ENCODE measurements at places on chromosomes 4 and X.

DNA sequence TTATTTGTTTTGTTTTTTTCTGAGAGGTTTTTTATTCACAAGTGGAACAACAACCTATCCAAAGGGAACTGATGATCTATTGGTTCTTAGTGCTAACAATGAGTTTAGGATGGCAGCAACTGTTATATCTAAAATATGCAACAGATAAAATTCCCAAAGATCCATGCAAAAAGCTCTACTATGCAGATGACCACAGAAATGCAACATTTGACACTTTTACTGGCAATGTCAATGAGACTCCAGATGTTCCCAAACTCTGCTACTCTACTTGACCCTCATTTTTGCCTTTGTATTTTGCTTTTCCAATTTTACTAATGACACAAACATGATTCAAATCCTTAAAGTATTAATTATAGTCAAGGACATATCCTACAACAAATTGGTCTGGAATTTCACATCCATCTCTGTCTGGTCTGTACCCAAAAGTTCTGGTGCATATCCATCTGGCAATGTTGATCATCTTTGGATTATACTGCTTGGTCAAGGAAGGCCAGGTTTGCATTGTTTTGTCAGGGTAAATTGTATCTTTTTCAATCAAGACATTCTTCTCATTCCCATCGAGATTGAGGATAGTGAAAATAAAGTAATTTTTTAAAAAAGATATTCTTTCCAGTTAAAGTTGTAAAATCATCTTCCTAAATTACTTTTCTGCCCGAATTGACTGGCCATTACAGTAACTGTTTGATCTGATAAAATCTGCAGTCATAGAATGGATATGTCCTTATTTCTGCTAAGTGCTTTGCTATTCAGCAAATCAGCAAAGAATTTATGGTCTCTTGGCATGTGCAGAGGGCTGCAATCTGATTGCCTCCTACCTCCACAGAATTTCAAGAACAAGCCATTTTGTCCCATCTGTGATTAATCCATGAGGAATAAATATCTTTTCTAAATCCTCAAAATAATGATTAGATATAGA lies 73.6 kb downstream of the FGFBP1 start:
- DNase-seq = no peak

- DNase-seq = no peak
These were observed 38.7 kb downstream of the SEC24B start for GRCh38 chr4:109472343-109472761.

DNA sequence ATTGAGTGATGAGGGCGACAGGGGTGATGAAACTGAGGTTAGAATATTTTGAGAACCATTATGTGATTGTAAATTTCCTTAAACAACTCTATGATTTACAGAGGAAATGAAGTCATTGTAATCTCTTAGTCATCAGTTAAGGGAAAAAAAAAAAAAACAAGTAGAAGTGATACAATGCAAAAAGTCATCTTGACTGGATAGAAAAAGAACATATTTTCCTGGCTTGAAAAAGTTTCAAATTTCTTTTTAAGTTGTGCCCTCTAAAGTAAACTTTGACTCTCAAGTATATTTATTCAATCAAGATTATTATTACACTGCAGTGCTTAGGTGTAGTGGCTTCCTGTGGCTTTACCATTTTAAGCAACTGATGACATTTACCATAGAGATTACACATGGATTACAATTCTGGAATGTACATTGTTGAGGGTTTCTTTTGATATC lies 40.6 kb downstream of the GABRB1 start:
- no peak for DNase-seq

GRCh38 chrX:130094696-130095095 lies 15.6 kb downstream of the ELF4 start:
- DNase-seq = no peak

GRCh38 chr4:112038861-112039260 lies 106.4 kb upstream of the FAM241A start:
- no peak for DNase-seq

GRCh38 chr4:115834441-115834840 lies 721.0 kb upstream of the NDST4 start:
- DNase-seq = no peak

GRCh38 chr4:108793415-108793814 lies 30.6 kb upstream of the ETNPPL start:
- DNase-seq = no peak

- no peak for DNase-seq
These were observed 353.0 kb upstream of the IRS4 start for GRCh38 chrX:109089359-109089758.

DNA sequence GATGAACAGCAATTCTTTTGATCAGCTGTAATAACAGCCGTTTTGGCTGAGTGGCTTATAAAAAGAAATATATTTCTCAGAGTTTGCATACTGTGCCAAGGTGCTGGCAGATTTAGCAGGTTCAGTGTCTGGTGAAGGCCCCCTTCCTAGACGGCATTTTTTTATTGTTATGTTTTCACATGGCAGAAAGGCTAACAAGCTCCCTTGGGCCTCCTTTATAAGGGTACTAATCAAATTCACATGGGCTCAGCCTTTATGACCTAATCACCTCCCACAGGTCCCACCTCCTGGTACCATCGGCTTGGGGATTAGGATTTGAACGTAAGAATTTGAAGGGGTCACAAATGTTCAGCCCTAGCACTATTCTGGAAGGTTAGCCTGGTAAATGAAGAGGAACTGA lies 431.9 kb downstream of the SPOCK3 start:
- no peak for DNase-seq

GRCh38 chr4:36712013-36712412 lies 430.6 kb downstream of the DTHD1 start:
- no peak for DNase-seq

DNA sequence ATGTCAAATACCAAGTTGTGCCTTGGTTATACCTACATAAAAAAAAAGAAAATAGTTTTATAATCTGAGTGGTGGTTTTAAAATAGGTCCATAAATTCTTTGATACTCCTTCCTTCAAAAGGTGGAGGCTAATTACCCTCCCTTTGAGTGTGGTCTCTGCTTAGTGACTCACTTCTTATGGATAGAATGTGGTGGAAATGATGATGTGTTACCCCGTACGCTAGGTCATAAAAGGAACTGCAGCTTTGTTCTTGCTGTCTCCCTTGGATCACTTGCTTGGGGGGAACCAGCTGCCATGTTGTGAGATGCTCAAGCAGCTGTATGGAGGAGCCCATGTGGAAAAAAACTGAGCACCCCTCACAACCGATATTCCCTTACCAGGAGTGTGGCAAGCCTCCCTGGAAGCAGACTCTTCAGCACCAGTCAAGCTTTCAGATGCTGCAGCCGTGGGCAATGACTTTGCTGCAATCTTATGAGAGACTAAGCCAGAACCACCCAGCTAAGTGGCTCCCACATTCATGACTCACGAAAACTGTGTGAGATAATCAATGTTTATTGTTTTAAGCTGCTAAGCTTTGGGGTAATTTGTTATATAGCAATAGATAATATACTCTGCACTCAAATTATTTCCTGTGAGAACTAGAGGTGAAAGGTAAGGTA lies 195.0 kb upstream of the GATB start:
- no peak for DNase-seq

DNA sequence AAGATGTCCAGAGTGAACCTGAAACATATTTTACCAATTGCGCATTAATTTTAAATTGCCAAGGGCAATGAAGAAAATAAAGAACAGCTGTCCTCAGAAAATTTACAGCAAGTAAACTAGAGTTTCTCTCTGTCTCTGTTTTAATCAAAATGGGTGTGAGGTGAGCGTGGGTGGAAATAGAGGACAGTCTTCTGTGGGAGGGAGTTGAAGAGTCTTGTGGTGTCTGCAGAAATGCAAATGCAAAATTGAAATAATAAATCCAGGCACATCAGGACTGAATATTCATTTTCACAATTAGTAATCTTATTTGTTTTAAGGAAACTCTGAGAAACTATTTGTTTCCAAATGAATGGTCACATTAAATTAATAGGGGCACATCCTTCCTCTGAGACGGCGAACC lies 192.0 kb downstream of the ARHGAP10 start:
- DNase-seq = no peak

GRCh38 chrX:63350941-63351616 lies at the start of gene SPIN4:
TSS of gene SPIN4 (minus strand) at chrX:63351332. CDS start at chrX:63350819, 513 bp downstream.
- peak; percentile 11 for DNase-seq

DNA sequence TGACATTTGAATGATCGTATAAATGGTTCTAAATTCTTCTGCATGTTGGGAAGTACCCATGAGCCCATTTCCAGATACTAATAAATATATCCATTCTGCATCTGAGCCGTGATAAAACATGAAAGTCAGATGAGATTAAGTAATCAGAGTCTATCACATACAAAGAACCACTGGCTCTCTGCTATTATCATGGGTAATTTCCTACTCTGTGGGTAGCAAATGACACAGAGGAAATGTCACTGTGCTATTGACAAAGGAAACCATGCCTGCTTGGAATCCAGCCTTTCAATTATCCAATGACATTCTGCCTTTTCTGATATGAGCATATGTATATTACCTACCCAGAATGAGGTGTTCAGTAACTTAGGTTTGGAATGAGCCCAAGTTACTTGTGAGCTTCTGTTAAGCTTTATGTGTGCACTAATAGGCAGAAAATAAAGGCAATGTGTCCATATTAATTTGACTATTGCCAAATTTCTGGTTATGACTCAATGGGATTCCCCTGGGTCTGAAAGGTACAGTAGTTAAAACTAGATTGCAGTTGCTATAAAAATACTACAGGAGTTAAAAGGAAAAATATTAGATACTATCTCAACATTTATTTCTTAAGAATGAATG lies 238.7 kb upstream of the KCNIP4 start:
- no peak for DNase-seq

DNA sequence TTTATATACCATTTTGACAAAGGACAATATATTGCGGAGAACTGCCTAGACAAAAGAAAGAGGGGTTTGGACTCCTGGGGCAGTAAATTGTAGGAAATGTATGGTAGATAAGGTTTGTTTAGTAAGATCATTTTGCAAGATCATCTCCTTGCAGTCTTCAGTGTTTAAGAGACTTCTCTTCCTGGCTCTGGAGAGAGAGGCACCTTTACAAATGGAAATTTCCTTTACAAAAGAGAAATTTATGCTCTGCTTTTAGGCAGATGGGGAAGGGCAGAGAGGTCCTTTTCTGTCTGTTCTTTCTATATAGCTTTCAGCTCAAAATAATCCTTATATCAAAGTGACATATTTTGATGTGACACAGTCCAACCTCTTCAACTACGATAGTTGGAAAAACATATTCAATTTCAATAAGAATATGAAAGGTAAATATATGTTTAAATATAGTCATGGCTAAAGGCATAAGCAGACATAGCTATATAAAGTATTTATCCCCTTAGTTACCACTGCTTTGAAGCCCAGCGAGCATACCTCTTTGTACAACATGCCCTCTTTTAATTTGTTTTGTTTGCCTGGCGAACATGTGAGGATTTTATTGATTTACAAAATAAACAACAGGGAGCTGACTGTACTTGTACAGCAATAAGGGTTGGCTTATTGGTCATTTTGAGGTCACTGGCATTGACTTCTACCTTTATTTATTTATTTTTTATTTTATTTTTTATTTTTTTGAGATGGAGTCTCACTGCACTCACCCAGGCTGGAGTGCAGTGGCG lies 65.2 kb downstream of the TRIM2 start:
- no peak for DNase-seq

- no peak for DNase-seq
These were observed 37.8 kb downstream of the LEF1 start for GRCh38 chr4:108130955-108131354.

DNA sequence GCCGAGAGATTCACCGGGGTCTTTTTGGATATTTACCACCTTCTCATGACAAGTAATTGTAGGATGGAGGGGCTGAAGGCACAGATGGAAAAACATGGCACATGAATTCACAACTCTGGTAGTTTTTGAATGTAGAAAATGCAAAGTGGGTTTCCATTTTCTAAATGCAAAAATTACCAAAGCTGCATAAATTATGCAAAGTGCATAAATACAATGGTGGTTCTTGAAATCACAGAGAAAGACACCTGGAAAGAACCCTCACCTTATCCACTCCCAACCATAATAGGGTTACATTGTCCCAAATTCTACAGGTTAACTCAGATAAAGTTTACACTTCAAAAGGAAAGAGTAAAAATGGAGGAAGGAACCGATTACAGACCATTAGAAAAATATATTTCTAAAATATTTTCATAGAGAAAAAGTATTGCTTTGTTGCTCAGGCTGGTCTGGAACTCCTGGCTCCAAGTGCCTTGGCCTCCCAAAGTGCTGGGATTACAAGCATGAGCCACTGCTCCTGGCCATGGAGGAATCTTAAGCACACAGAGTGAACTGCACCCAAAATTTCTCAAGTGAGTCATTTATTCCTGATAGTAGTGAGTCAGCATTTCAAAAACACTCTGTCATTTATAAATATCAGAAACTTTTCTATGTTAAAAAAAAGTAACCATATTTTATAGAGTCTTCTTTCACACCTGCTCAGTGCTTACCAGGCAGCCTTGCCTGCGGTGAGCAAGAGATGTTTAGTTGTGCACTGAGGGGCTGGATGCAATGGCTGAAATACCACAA lies 101.4 kb downstream of the FIP1L1 start:
- no peak for DNase-seq

- DNase-seq = no peak
These were observed 84.8 kb downstream of the STOX2 start for GRCh38 chr4:183989931-183990330.

DNA sequence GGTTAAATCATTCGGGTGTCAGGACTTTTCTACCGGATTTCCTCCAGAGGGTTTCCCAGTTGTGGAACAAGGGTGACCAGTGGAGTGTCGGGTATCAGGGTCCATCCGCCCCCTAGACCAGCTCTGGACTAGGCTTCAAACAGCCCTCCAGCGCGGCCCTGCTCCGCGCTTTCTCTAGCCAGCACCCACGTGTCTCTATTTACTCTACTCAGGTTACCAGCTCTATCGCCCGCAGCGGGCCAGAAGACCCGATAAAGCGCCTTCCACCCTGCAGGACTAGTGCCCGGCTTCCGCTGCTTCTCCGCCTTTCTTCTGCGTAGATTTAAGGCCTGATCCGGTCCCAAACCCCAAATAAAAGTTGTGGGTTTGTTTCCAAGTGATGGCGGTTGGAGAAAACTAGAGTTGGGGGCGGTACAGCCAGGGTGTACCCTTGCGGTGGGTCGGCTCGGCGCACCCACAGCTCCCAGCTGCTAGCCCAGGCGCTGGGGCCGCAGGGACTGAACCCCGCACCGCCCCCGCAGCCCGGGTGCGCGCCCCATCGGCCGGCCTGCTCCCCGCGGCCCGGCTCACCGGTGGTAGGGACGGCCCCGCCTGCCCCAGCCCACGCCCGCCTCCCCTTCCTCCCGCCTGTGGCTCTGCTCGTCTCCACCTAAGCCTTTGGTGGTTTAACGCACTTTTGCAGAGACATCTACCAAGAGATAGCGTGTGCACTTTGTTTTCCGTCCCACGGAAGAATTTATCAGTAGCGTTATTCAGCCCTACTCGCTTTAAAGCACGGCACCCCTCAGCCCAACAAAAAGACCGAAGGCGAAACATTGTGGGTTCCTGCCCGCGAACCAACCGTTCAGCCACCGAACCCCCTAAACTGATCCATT lies 2.1 kb downstream of the LEF1 start:
- no peak for DNase-seq

DNA sequence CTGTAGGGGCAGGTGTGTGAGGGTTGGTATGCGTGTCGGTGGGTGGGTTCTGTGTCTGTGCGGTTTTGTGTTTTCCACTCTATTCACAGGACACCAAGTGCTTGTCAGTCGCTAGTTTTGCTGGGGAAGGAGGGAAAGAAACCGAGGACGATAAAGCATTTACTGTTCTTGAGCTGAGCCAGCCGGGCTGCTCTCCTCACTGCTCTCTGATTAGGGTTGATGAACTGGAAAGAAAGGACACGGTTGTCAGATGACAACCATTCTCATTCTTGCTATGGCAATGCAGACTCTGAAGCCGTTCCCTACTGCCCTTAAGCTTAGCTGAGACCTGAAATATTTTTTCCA lies 832 bp downstream of the EGFL6 start:
- no peak for DNase-seq

- DNase-seq = no peak
These were observed 66.8 kb upstream of the UCP1 start for GRCh38 chr4:140635606-140636005.

All from cortex of kidney (tissue), 1 donor.